T follicular helper cell (primary cell): ENCODE measurements at places on chromosomes 6 and 20.

- DNase-seq, result no peak
Observed at GRCh38 chr6:42727087-42727611, 4.8 kb upstream of the PRPH2 start.

GRCh38 chr6:4349323-4349722, 213.9 kb upstream of the ECI2 start:
- DNase-seq, result no peak

GRCh38 chr6:21665110-21665391, 71.5 kb downstream of the SOX4 start:
- DNase-seq, result no peak

GRCh38 chr6:71239694-71240093, 48.9 kb upstream of the OGFRL1 start:
- no peak for DNase-seq

GRCh38 chr6:154606860-154607259, 96.4 kb upstream of the CNKSR3 start:
- DNase-seq, result no peak

DNA sequence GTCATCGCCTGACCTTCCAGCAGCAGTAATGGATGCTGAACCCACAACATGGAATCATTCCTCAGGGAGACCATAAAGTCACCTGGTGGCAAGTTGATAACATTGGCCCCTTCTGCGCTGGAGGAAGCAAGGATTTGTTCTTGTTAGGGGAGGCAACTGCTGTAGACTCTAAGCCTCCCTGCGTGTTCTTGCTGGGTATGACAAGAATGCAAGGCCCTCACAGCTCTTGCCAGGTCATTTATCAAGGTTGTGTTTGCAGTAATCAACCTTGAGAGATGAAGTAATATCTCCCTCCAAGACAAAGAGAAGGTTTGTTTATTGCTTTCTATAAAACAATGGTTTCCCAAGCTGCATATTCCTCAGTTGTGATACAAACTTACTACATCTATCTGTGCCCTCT, 80.9 kb downstream of the PERP start:
- no peak for DNase-seq

- peak; percentile 7 for DNase-seq
Observed at GRCh38 chr20:36856691-36857635, 19.0 kb upstream of the TLDC2 start.

GRCh38 chr20:34318609-34319443, 15.7 kb upstream of the AHCY start:
- DNase-seq, result no peak

DNA sequence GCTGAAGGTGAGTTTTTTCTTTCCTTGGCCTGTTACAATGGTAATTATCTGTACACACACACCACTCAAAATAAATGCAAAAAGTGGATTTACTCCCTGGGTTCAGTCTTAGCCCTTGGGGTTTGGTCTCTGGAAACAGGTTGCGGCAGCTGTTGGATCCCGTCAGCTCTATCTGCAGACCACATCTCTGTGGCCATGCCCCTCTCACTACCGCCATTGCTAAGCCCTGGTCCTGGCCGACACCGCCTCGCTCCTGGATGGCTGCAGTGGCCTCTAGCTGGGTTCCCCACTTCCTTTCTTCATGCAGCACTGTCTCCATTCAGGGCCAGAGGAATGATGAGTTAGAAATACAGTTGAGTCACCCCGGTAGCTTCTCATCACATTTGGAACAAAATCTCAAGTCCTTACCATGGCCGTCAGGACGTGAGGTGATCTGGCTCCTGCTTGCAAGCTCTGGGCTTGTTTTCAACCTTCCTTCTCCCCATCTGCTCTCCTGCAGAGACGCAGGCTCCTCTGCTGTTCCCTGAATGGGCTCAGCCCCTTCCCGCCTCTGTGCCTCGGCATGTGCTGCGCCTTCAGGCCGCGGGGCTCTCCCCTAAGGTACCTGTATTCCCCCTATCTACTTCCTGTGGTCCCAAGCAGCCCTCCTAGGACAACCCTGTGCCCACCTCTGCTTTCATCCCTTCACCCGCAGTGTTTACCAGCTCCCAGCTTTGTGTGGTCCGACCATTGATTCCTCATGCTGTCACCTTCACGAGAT, 38.0 kb downstream of the EFCAB8 start:
- DNase-seq, result no peak

- DNase-seq, result no peak
Observed at GRCh38 chr20:11755071-11755841, 162.4 kb upstream of the BTBD3 start.

DNA sequence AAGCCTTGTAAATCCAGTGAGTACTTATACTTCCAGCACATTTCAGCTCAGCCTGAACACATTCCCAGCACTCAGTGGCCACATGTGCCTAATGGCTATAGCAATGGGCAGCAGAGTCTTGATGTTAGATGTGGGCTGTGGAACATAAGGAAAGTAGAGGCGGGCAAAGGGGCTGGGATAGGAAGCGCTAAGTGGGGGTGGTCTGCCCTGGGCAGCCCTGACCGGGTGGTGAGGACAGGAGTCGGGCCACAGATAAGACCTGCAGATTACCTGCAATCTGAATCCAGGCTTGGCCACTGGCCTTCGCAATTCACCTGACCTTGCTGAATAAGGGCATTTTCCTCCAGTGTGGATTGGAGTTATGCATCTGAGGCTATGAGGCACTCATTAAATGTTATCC, 11.1 kb upstream of the HMGA1 start:
- DNase-seq, result no peak
